T-helper 1 cell (primary cell): ENCODE measurements at places on chromosomes 16 and 17.

- DNase-seq: no peak
These were observed 112.7 kb downstream of the BRIP1 start for GRCh38 chr17:61750656-61751055.

GRCh38 chr16:1534021-1535020 lies 855 bp downstream of the TMEM204 start:
- DNase-seq: no peak

DNA sequence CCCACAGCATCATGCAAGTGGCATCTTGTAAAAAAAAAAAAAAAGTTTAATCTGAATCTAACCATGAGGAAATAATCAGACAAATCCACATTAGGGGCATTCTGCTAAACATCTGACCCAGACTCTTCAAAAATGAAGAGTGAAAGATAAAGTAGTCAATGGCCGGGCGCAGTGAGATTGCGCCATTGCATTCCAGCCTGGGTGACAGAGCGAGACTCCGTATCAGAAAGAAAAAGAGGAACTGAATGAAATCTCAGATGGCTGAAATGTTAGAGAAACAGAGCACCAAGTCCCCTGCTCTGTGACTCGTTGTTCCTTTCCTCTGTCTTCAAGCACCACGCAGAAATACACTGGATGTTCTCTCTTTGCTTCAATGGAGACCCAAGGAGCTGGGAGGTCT lies 12.7 kb upstream of the RNF135 start:
- no peak for DNase-seq

- DNase-seq: no peak
These were observed 12.7 kb downstream of the NATD1 start for GRCh38 chr17:21240369-21241055.

- no peak for DNase-seq
These were observed 99.8 kb upstream of the CDH5 start for GRCh38 chr16:66266436-66267291.
